Heart right ventricle (tissue), 16 donors: ENCODE measurements at places on chromosomes 2 and 18.

GRCh38 chr2:162103443-162104009 is 29.5 kb upstream of the DPP4 start:
- DNase-seq = no peak
- no peak overlapping the region for H3K27ac ChIP-seq
- H3K4me1 ChIP-seq = peaks cover 7% of the 10 kb centered on the region
- H3K27me3 ChIP-seq = no peaks in the 10 kb centered on the region

- H3K4me3 ChIP-seq = no peak overlapping the region
- H3K36me3 ChIP-seq = no peaks in the 10 kb centered on the region
- H3K27ac ChIP-seq = no peak overlapping the region
Measured at GRCh38 chr2:222882484-222882928, 21.7 kb downstream of the ACSL3 start.

GRCh38 chr2:28558158-28558820 is 62.4 kb downstream of the PLB1 start:
- no peaks in the 10 kb centered on the region for H3K4me1 ChIP-seq
- no peaks in the 10 kb centered on the region for H3K27me3 ChIP-seq
- no peak overlapping the region for H3K27ac ChIP-seq

GRCh38 chr2:228600265-228600664 is 418.8 kb upstream of the SPHKAP start:
- no peaks in the 10 kb centered on the region for H3K36me3 ChIP-seq
- no peak for DNase-seq
- H3K27ac ChIP-seq = no peak overlapping the region
- no peak overlapping the region for H3K4me3 ChIP-seq
- H3K4me1 ChIP-seq = no peaks in the 10 kb centered on the region
- H3K27me3 ChIP-seq = no peaks in the 10 kb centered on the region

DNA sequence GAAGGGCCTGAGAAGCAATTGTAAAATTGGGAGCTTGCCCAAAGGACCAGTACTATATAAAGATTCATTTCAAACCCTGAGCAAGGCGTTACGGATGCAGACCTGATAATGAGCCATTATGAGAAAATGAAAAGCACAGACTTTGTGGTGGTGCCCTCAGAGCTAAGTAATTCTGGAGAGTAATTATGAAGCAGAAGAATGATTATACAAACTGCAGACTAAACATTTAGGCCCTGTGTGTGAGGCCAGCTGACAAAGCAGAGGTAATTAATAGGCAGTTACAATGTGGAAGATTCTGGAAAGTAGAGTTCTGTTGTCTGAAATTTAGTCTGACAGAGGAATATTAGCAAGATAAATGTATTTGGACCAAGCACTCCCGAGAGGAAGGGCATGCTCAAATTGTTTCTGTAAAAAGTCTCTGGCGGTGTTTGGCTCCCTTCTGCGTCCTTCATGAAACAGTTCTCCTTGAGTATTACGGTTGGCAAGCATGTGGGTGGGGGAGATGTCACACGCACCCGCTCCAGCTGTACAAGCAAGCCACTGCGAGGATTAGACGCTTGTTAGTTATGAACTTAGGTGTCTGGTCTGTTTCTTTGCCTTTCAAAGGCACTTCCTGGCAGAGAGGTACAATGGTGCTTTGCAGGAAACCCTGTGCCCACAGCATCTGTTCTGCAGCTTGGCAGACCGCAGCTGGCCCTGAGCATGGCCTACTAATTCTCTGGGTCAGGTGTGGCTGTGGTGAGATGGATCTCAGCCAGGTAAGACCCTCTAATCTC is 45.5 kb downstream of the CDC42EP3 start:
- peak; percentile 30 for DNase-seq
- H3K36me3 ChIP-seq = no peaks in the 10 kb centered on the region
- peaks cover 11% of the 10 kb centered on the region for H3K4me1 ChIP-seq
- H3K4me3 ChIP-seq = no peak overlapping the region
